ENCODE measurements at places on chromosomes 5 and 9. TPM values are rescaled to one million over a fixed set of nuclear protein-coding genes. Genes with fewer than 3 reads are reported as not detected.

PPP3R2 gene
- not detected for total RNA-seq

DNA sequence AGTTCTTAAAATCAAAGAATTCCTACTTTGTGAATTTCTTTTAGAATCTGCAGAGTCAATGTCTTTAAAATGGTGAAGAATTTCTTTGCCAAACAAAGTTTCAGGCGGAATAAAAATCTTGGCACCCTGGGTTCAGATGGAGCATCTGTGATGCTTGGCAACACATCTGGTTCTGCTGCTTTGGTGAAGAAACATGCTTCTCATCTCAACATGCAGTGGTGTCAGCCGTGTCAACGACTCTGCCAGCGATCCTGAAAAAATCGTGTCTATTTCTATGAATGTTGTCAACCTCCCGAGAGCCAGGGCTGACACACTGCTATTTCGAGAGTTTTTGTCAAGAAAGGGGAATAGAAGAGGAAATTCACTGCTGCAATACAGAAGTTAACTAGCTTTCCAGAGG lies 151.5 kb downstream of the SLF1 start:
- no peak for DNase-seq

PHYHD1 gene
- 14.6 TPM for total RNA-seq

- no peak for DNase-seq
Measured at GRCh38 chr5:67248703-67249589, 52.3 kb upstream of the CD180 start.

DAPK1 gene
- 179 TPM for total RNA-seq

BICD2 gene
- total RNA-seq = 26.9 TPM

DDX46 gene
- 37.5 TPM for total RNA-seq

PCDHA7 gene
- 0.89 TPM for total RNA-seq

PAEP gene
- not detected for total RNA-seq

LCN1 gene
- not detected for total RNA-seq

GRCh38 chr5:55254802-55255201 lies 21.4 kb upstream of the CCNO start:
- no peak for DNase-seq

DNA sequence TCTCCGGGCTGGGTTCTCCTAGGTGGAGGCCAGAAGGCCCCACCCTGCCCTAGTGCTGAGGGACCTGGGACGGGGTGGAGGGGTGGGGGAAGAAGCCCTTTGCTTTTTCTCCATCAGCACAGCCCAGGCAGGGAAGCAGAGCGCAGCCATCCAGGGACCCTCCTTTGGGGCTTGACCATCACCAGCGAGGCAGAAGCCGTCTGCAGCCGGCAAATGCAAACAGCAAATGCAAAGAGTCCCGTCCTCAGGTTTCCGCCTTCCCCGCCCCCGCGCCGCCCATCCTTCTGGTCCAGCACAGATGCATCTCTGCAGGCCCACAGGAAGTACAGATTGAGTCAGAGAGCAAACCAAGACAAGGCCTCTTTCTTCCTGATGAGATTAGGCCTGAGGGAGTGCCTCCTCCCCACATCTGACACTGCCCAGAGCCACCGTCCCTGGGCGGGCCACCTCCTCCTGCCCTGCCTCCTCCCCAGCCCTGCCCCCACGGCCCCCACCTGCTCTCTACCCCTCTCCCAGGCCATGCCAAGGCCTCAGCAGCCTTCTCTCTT lies 23.4 kb downstream of the CORO2A start:
- peak; percentile 56 for DNase-seq

TLR4 gene
- 9.8 TPM for total RNA-seq

- DNase-seq = peak; percentile 33
Measured at GRCh38 chr5:149060325-149060724, 2.5 kb downstream of the SH3TC2 start.

TMEM203 gene
- total RNA-seq = 37.6 TPM

- DNase-seq = no peak
Measured at GRCh38 chr9:13557746-13558145, 278.3 kb upstream of the MPDZ start.

GRCh38 chr5:100840789-100841188 lies 62.3 kb downstream of the ST8SIA4 start:
- no peak for DNase-seq

DNA sequence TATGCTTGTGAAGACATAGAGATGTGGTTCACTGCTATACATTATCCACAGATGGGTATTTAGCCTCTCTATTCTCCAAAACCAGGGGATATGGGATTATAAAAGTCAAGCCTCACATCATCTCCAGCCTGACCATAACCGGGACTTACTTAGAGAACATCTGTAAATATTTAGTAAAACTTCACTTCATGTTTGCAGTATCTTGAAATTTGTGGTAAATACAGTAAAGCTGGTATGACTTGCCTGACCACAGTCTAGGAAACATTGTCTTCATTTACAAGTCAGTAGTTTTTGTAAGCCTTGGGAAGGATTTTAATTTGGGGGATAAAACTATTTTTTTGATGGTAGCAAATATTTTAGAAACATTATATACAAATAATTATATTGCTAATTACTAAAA lies 64.2 kb downstream of the MAST4 start:
- no peak for DNase-seq

DNA sequence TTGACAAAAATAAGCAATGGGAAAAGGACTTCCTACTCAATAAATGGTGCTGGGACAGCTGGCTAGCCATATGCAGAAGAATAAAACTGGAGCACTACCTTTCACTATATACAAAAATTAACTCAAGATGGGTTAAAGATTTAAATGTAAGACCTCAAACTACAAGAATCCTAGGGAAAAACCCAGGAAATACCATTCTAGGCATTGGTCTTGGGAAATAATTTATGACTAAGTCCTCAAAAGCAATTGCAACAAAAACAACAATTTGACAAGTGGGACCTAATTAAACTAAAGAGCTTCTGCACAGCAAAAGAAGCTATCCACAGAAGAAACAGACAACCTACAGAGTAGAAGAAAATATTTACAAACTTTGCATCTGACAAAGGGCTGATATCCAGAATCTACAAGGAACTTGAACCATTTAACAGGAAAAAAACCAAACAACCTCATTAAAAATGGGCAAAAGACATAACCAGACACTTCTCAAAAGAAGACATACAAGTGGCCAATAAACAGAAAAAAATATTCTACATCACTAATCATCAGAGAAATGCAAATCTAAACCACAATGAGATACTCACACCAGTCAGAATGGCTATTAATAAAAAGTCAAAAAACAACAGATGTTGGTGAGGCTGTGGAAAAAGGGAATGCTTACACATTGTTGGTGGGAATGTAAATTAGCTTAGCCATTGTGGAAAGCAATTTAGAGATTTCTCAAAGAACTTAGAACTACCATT lies 75.2 kb upstream of the CPEB4 start:
- no peak for DNase-seq

ADAMTSL1 gene
- 1.8 TPM for total RNA-seq

ADAMTSL2 gene
- total RNA-seq = 14.0 TPM

RANBP3L gene
- total RNA-seq = 3.9 TPM

CEL gene
- 11.9 TPM for total RNA-seq

- DNase-seq = no peak
Measured at GRCh38 chr5:8943301-8943700, 602.6 kb downstream of the SEMA5A start.
